Activated CD8-positive, alpha-beta memory T cell treated with anti-CD3 and anti-CD28 coated beads for 4 hours (primary cell): ENCODE measurements at places on chromosomes 11 and 22.

DNA sequence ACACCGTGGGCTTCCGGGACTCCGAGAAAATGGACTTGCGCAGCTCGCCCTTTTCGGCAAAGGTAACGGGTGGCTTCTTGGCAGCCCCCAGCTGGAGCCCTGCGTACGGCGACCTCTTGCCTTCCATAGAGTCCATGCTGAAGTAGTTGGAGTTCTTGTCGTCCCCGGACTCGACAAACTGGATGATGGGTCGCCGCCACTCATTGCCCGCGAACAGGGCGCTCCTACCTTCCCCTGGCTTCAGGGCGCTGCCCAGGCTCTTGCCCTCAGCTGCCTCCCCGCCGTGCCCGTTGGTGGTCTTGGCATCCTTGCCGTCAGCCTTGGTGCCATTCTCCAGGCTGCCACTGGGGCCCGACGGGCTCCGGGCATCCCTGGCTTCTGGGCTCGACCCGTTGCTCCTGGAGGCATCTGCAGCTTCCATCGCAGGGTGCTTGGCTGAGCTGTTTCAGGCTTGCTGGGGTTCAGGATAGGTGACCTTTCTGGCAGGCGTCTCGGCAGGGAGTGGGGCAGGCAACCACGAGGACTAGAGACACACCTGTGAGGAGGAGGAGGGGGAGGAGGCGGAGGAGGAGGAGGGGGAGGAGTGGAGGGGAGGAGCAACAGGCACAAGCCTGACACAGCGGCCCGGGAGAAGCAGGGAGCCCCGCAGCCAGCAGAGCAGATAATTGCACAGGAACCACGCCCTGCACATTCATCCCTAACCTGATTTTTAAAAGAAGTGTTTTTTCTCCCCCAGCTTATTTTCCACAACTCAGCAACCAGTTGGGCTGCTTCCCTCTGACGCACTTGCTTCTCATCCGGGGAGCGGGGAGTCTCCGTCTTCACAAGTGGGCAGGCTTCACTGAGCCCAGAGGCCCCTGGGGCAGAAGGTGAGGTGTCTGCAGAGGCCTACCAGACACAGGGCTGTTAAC lies at the start of gene TRIM29:
TRIM29 (minus strand) TSS at position 503 of the 911 bp plus-strand sequence; CDS start at position 421, 82 bp downstream.
- DNase-seq: no peak

- DNase-seq: no peak
Observed at GRCh38 chr11:76863196-76863777, 2.6 kb downstream of the ACER3 start.

- DNase-seq: no peak
Observed at GRCh38 chr11:35598254-35599125, 19.8 kb upstream of the FJX1 start.

GRCh38 chr22:33105501-33105911 lies 47.3 kb upstream of the SYN3 start:
- no peak for DNase-seq

DNA sequence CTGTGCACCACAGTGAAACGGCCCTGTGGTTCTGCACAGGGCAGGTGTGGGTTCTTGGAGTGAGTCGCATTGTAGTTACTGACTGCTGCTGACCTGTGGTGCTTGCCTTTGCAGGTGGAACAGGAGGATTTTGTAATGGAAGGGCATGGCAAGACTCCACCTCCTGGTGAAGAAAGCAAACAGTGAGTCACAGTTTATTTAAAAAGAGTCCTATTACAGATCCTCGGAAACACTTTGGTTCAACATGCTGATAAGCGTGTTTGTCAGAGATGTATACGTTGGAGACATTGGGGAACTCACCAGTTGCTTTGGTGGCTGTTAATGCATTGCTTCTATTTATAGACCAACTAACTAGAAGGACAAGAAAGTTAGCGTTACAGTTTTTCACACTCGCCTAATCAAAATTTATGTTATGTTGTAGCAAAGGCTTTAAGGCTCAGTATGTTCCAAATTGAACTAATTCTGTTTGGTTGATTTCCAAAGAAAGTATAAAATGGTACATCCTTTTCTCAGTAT lies 21.7 kb upstream of the TNRC6B start:
- no peak for DNase-seq

DNA sequence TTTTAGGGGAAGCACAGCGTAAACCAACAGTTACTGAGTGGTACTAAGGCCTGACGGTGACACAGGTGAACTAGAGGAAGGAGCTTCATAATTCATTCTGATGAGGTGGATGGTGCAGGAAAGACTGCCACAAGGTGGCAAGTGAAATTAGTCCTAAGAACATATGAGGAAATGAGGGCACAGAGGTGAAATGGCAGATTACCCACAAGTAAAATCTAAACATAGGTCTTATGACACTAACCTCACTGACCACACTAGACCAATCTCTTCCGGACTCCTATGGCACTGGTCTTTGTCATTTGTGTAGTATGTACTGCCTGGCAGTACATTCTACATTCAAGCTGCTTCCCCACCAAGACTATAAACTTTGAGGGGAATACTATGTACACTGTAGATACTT lies 20.2 kb downstream of the GAB2 start:
- DNase-seq: no peak

DNA sequence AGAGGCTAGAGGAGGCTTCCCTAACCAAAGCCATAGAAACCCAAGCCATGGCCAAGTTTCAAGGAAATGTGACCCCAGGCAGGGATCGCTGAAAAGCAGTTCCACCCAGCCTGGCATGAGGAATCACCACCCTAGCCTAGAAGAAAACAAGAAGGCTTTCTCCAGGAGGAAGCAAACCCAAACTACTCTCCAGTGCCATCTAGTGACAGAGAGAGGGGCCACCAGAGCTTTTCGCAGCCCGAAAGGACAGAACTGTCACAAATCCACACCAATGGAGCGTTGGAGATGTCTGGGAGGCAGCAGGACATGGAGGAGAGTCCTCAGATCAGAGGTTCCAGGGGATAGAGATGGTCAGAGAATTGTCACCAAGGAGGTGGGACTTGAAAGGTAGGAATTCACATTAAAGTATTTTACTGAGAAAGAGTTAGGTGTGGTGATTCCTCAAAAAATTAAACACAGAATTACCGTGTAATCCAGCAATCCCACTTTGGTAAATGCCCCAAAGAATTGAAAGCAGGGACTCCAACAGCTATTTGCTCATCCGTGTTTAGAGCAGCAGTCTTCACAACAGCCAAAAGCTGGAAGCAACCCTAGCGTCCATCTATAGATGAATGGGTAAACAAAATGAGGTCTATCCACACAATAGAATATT lies 67.3 kb upstream of the NUP50 start:
- no peak for DNase-seq

DNA sequence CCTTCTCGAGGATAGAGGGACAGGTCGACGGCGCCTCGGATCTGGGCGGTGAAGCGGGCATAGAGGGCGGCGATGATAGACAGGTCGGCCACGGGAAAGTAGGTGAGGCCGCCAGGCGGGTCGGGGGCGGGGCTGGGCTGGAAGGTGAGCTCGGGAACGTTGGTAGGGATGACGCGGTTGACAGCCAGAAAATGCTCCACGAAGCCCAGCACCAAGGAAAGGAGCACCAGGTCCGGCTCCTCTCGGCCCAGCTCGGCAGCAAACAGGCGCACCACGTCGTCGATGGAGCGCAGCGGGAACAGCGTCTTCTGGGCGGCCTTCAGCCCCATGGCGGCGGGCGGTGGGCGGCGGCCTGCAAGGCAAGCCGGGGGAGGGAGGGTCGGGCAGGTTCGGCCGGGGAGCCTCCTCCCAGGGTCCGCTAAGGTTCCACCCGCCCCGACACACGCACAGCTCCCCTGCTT lies 540 bp downstream of the MEN1 start:
- DNase-seq: no peak

DNA sequence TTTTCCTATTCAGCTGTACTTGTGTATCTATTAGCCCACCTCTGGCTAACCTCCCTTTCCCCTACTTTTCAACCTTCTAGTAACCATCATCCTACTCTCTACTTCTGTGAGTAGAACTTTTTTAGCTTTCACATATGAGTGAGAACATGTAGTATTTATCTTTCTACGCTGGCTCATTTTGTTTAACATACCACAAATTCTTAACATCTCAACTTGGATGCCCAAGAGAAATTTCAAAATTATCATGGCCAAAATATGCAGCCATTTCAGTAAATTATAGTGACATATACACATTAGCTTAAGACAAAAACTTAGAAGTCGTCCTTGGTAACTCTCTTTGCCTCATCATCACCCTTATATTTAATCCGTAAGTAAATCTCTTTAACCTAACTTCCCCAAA lies 34.7 kb downstream of the LUZP2 start:
- no peak for DNase-seq

DNA sequence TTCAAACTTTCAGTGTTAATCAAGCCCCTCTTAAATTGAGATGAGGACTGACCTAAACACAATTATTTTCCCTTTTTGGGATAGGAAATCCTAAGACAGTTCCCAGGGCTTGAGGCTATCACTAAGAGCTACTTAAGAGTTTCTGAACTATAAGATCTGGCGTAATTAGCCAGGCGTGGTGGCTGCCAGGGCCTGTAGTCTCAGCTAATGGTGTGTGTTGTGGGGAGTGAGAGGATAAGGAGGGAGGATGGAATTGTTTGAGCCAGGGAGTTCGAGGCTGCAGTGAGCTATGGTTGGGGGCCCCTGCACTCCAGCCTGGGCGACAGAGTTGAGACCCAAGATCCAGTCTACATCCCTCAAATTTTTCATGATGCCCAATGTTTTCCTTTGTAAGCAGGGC lies 23.5 kb upstream of the EXPH5 start:
- no peak for DNase-seq

GRCh38 chr22:49554296-49554625 lies 273.4 kb downstream of the BRD1 start:
- no peak for DNase-seq

DNA sequence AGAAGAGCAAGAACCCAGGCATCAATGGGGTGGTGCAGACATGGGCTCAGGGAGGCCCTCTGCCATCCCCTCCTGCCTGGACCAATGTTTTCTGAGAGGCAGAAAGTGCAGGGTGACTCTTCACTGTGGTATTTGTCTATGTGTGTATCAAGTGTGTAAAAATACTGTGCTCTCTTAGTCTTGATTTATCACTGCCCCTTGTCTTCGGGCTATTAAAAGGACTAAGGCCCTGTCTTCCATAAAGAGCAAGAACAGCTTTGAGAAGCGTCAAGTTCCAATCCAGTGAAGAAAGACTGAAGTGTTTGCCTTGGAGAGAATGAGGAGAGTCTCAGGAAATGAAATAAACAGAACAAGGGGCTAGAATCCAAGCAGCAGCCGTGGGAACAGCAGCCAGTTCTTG lies 14.4 kb downstream of the PRSS23 start:
- DNase-seq: no peak

- no peak for DNase-seq
Observed at GRCh38 chr11:116990061-116990473, 108.2 kb downstream of the SIK3 start.

DNA sequence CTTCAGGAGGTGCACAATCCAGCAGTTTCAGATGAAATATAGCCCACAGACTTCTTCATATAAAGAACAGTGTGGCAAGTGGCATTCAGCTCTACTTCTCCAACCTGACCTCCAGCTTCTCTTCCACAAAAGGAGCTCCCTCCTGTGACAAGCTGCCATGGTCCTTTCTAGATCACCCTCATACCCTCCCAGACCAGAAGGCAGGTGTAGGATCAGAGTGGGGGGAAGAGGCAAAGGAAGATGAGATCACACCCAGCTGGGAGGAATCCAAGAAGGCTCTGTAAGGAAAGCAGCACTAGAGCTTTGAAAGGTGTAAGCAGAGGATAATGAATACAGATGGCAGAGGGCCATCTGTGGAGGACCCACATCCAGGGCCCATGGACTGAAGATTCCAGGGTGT lies 7.6 kb downstream of the CLPB start:
- no peak for DNase-seq

DNA sequence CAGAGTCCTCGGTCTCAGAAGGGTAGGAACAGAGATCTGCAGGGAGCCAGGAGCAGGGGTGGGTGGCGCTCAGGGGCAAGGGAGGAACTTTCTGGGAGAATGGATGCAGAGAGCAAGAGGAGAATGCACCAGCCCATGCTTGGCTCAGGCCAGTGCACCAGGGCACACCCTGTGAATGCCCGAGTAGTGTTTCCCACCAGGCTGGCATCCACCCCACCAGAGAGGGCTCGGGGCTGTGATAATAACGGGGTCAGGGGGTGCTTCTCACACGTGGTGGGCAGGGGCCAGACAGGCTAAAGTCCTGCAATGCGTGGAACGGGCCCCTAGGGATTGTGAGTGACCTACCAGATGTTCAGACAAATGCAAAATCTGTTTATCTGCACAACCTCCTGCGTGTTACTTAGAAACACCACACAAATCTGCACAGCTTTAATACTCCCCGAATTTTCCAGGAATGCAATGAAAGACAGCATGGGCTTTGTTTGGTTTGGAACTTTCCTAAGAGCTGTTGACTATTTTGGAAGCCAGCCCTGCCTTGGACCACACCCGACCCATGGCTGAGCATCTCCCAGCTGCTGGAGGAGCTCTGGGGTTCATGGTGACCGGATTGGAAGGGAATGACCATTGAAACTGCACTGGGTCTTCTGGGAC lies 368.3 kb downstream of the SHANK2 start:
- DNase-seq: no peak

GRCh38 chr11:71563406-71563805 lies 2.0 kb upstream of the KRTAP5-10 start:
- DNase-seq: no peak

DNA sequence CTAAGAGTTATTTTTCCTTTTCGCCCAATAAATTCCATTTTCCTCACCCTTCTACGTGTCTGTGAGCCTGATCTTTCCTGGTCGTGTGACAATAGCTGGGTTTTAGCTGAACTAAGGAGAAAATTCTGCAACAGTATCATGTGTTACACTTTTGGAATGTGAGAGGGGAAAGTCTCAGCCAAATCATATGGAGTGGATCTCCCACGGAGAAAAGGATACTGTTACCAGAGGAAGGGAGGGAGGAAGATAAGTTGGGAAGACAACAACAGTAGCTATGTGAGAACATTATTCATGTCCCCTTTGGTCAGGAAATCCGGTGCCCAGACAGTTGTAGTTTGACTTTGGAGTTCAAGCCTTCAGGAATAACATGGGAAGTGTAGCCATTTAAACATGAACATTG lies 584.0 kb upstream of the RAG2 start:
- DNase-seq: no peak

GRCh38 chr22:17315310-17315709 lies 54.0 kb upstream of the CECR2 start:
- DNase-seq: no peak

GRCh38 chr22:20418211-20418788 lies 19.3 kb downstream of the SCARF2 start:
- peak; percentile 48 for DNase-seq

- DNase-seq: no peak
Observed at GRCh38 chr11:46857666-46858065, 11.6 kb upstream of the CKAP5 start.

- no peak for DNase-seq
Observed at GRCh38 chr11:6006395-6006794, 351 bp downstream of the OR56A4 start.

GRCh38 chr22:43885319-43885671 lies 6.5 kb downstream of the PNPLA5 start:
- DNase-seq: no peak

DNA sequence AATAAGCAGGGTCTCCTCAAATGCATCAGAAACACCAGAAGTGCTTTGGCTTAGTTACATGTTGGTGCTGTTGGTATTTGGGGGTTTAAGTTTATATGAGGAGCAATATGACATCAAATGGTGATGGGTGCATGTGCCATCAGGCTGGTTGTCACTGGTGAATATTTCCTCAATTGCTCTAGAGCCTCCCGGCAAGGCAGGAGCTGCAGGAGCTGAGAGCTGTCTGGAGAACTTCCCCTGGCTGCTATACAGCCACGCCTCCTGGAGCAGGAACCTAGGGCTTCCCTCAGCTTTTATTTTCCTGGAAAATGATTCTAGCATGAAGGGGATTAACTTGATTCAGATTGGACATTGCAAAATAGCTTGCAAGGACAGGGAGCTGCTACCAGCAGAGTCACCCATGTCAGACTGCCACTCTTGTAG lies 15.8 kb downstream of the IGLL5 start:
- DNase-seq: no peak
